Liver (tissue), 10 donors: ENCODE measurements at places on chromosomes 2 and 18.
A peak's percentile ranks its signal among the peaks of the same experiment; 100 is the strongest.

DNA sequence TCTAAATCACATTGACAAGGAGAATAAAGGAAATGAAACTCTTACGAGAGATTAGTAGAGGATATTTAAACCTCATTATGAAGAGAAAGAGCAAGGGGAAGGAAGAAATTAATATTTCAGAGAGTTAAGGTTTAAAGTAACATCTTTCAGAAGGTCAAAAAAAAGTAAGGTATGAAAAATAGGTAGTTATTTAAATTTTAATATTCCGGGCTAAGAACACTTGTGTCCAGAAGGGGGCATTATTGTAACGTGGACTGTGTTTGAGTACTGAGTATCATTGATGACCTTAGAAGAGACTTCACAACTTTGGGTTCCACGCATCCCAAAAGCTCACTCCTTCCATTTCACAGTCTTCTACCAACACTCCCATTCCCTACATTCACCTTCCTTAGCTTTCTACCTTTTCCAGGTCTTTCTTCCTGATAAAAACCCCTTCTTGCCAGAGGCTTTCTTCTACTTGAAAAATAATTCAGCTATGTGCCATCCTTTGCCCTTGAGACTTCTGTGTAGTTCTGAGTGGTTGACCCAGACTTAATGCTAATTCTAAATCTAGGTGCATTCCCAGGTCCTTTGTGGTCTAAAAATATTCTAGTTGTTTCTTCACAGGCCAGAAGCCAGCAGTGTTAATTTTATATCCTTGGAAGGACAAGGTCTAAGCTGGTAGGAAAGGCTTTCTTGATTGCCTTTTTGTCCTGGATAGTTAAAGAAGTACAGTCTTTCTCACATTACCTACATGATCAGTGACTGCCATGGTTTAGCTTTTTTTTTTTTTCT, 16.5 kb downstream of the DYNC1I2 start:
- DNase-seq = no peak

- DNase-seq = no peak
Measured at GRCh38 chr2:150792780-150793300, 305.4 kb upstream of the RND3 start.

DNA sequence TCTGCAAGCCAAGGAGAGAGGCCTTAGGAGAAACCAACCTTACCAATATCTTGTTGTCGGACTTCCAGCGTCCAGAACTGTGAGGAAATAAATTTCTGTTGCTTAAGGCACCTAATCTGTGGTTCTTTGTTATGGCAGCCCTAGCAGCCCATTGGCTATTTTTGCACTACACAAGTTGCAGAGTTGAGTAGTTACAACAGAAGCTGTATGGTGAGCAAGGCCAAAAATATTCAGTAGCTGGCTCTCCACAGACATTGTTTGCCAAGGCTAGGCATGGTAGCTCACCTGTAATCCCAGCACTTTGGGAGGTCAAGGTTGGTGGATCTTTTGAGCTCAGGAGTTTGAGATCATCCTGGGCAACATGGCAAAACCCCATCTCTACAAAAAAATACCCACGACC, 27.1 kb upstream of the SCYGR1 start:
- no peak for DNase-seq

DNA sequence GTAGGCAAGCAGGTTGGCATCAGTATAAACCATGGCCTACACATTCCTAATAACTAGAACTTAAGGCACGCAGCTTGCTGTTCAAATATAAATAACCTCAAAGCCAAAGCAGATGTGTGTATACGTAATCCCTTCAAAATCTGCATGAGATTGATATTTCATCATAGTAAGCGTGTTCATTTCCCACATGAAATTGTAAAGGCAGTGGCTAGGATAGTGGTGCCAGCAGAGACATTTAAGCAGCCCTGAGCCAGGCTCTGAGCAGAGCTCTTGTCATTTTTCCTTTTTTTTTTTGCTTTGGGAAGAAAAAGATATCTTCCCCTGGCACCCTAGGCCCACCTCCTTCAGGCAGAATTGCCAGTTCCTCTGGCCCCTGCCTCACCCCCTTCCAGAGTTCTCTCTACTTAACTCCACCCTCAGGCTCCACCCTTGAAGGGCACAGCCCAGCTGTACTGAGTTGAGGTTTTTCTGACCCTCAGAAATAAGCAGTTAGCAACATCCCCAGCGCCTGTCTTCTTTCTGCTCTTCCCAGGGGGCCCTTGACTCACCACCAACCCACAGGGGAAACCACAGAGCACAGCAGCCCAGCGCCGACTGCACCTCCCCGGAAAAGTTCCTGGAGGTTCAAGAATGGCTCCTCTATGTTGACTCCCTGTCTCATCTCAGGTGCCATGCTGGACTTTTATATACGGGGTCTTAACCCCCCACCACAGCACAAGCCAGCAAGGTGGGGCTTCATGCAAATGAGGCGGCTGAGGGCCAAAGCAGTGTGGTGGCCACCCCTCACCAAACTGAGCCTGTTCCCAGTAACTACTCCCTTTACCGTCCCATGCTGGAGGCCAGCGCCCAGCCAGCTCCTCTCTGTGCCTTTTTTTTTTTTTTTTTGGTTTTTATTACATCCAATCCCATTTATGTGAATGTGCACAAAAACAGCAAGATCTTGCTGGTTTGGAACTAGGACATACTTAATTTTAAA, 84.7 kb downstream of the EHD3 start:
- no peak for DNase-seq

DNA sequence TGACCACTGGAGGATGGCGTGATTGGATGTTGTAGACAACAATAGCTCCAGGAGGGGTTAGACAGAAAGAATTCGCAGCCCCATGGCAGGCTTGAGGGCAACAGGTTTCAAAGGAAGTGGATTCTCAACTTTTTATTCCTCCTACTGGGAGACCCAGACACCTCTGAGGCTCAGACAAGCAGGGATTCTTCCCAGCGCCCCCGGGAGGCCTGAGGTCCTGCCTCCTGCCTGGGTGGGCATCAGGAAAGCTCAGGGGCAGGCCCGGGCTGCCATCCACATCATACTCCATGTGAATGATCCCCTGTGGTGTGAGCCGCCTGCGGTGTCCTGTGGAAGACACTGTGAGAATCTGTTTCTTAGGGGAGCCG, 203.5 kb downstream of the CYP26B1 start:
- DNase-seq = peak; percentile 23

- DNase-seq = no peak
Measured at GRCh38 chr18:76679945-76680344, 142.4 kb upstream of the ZNF236 start.

DNA sequence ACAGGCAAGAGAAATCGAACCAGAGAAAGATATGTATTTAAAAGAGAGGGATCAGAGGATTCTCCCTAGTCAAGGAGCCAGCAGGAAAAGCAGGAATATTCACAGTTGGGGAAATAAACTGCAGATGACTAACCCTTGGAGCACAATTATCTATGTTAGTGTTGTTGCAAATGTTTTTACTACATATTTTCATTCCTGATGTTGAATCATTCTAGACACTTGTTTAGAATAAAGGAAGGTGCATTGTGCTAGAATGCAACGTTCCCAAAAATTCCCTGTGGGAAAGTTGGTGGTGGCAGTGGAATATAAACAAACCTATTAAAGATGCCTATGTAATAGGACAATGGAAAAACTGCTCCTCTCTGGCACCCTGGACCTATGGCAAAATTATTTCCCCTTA, 63.3 kb downstream of the DTNA start:
- no peak for DNase-seq

GRCh38 chr2:136034629-136035028, 49.2 kb upstream of the DARS1 start:
- DNase-seq = no peak
